ENCODE measurements at places on chromosomes 7 and 10.

DNA sequence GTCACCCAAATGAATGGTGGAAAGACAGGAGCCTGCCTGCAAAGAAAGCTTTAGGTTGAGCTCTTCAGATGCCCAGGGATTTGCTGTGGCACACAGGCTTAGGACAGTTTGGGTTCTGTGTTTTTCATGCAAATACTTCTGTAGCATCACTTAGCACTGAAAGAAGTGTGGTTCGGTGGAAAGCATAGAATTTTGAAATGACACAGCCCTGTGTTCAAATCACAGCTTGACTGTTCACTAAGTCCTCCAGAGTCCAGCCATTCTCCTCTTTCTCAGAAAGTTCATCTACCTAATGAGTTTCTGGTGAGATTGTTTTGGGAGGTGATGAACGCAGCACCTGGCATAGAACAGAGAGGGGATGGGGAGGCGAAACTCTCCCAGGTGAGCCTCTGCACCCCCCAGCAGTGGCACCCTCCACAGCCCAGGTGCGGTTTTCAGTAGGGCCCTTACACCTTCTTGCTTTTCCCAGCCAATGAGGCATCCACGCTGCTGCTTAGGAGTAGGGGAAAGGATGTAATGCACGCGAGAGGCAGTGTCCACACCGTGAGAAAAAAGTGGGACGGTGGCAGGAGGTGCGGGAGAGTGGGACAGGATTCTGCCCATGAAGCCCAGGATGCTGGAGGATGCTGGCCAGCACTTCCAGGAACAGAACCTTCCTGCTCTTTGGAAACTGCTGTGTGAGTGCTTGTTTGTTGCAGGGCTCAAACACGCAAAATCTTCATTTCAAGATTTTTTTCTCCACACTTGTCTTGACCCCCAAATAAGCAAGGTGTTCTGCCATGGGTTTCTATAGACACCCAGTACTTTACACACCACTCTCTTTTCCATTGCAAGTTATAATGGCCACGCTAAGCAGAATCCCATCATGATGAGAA is 11.6 kb downstream of the EN2 start:
- no peak for DNase-seq

GRCh38 chr10:59976909-59977308 is 70.6 kb upstream of the CCDC6 start:
- DNase-seq: no peak

- DNase-seq: no peak
Measured at GRCh38 chr10:22823109-22823508, 104.7 kb upstream of the ARMC3 start.

GRCh38 chr10:78934532-78934898 is 134.3 kb upstream of the ZMIZ1 start:
- DNase-seq: no peak

DNA sequence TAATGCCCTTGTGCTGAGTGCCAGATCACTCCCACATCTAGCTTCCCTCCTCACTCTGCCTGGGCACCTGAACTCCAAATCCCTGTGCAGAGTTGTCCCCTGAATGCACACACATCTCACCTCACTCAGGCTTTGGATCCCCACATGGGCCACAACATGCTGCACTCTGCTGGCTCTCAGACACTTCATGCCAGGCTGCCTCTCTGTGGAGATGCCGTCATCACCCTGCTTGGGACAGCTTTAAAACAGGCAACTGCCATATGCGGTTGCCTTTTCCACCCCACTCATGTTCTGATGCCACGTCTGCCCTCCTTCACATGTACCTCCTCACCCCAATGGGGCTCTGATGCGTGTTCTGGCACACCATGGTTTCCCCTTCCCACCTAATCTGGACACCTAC is 477.0 kb downstream of the GFRA1 start:
- DNase-seq: no peak

DNA sequence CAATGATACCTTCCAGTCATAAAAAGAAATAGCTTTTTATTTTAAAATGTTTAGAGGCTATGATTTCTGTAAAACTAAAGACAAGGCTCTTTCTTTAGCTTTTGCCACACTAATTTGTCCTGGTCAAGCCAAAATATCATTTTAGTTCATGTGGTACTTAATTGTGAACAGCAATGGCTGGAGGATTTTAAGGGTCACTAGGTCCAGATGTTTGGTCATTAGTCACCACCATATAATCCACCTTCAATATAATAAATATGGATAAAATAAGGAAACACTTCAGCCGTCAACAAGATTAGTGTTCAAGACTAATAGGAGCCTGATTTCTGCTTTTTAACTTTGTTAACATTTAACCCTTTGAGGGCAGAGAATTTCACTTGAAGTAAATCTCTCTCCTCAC is 50.0 kb upstream of the HGF start:
- no peak for DNase-seq

DNA sequence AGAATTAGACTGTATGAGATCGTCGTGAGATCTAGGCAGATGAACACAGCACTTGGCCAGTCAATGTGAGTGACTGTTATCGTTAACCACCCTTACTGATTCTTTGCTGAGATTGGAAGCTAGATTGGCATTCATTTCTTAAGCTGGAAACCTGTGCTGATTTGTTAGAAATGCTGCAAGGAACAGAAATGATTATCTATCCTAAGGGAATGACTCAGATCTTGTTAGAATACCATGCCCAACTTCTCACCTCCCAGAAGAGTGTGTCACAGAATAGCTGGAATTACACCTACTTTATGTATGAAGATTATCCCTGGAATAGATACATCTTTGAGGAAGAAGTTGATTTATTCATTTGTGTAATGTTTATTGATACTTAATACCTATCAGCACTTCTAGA is 275.2 kb downstream of the AUTS2 start:
- no peak for DNase-seq
